ENCODE measurements at places on chromosomes 7 and 10.

- no peak for DNase-seq
Observed at GRCh38 chr10:4144817-4145216, 359.8 kb upstream of the KLF6 start.

DNA sequence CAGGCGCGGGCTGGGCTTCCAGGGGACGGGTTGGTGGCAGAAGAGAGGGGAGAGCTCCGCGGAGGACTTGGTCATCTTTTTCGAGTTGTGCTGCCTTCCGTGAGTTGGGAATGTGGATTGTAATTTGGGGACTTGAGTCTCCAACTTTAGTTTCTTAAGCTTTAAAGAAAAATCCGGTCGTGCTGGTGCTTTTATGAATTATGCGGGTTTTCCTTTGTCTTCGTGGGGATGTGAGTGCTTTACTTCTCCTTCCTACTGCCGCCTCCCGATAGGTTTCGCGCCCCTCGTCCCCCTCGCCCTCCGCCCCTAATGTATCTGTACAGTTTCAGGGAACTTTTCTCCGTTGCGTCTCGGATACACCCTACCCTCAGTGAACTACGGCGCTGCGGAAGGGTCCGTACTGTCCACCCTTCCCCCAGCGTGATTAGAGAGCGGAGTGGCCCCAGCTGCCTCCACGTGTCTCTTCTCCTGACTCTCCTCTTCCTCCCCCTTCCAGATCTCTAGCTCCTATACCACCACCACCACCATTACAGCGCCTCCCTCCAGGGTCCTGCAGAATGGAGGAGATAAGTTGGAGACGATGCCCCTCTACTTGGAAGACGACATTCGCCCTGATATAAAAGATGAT, 649 bp downstream of the SCD start:
- no peak for DNase-seq

GRCh38 chr10:71694567-71694968, 25.0 kb downstream of the C10orf105 start:
- peak; percentile 47 for DNase-seq

DNA sequence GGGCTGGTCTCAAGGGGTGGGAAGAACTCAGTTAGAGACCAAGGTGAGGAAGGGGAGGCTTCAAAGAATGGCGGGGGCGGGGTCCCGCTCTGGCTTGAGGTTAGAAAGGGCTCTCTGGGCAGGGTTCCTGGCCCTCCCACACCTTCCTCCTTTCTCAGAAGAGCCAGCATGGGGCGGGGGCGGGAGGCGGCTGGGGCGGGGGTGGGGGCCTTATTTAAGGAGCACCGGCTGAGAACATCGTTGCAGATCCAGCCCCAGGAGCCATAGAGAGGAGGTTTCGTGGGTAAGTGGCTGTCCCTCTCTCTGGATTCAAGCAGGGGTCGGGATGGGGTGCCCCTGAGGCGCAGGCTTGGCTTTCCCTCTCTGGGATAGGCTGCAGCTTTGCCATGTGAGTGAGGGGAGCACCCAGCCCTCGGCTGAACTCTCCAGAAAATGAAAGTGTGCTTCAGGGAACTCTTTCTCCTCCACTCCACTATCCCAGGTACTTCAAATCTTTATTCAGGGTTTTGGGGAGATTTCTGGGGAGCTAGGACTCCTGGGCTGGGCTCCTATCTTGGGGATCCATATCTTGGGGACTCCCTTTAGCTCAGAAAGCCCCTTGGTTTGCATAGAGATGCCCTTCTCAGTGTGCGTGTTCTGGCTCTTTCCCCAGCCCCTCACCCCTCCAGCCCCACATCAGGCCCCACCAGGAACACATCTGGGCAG, 3.3 kb upstream of the CUEDC2 start:
- peak; percentile 36 for DNase-seq

- DNase-seq, result no peak
Observed at GRCh38 chr10:44519361-44519760, 134.5 kb upstream of the CXCL12 start.

- DNase-seq, result no peak
Observed at GRCh38 chr10:35575640-35576039, 29.5 kb upstream of the GJD4 start.

DNA sequence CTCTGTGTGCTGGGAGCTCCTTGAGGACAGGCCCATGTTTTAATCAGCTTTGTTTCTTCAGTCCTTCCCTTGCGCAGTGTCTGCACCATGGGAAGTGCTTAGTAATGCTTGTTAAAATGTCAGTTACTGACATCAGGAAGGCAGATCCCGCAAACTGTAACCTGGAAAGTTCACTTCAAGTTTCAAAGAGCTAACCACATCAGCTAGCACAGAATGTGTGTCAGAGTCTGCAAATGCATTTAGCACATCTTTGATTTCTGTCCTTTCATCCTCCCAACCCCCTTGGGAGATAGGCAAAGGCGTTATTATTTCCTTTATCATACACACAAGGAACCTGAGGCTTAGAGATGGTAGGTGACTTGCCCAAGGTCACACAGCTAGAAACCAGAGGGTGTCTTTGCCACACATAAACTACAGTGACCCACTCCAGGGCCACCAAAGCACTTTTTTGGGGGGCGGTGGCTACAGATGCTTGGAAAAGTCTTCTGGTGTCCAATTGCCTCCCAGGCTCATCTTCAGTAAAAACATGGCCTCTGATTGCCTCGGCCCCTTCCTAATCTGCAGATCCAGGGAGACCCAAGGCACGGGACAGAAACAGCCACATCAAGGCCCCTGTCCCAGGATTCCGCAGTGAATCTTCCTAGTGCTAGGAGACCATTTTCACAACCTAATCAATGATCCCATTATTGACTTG, 116.2 kb upstream of the GPR26 start:
- DNase-seq, result no peak

- DNase-seq, result no peak
Observed at GRCh38 chr10:48610585-48611093, 5.8 kb upstream of the ARHGAP22 start.

DNA sequence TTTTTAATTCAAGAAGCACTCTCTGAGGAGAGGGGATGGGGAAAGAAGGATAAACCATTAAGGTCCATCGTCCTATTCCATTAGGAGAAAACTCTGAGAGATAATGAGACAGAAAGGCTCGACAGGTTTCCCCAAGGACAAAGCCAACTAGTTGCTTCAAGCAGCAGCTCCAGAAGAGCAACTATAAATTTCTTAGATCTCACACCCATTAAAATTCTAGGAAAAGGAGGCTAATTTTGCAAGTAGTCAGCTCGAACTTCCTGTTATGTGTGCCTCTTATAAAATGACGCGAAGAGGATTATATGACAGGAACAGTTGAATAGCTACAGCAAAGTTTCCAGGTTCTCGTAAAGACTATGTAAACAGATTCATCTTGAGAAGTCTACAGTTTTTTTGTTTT, 52.0 kb upstream of the ST8SIA6 start:
- DNase-seq, result no peak

DNA sequence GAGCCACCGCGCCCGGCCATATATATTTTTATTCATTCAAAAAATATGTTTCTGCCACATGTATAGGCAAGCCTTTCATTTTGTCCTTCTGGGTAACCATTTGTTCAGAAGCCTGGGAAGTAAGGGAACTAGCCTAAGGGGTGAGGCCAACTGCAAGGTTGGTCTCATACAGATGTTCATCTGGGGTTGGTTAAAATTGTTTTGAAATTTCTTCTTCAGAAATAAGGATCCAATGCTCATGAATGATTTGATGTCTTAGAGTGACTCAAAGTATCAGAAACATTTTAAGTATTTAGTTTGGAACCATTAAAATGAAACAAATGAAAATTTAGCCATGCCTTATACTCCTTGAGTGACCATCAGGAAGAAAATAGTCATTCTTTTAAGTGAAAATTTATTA, 397.2 kb downstream of the SUGCT start:
- no peak for DNase-seq

DNA sequence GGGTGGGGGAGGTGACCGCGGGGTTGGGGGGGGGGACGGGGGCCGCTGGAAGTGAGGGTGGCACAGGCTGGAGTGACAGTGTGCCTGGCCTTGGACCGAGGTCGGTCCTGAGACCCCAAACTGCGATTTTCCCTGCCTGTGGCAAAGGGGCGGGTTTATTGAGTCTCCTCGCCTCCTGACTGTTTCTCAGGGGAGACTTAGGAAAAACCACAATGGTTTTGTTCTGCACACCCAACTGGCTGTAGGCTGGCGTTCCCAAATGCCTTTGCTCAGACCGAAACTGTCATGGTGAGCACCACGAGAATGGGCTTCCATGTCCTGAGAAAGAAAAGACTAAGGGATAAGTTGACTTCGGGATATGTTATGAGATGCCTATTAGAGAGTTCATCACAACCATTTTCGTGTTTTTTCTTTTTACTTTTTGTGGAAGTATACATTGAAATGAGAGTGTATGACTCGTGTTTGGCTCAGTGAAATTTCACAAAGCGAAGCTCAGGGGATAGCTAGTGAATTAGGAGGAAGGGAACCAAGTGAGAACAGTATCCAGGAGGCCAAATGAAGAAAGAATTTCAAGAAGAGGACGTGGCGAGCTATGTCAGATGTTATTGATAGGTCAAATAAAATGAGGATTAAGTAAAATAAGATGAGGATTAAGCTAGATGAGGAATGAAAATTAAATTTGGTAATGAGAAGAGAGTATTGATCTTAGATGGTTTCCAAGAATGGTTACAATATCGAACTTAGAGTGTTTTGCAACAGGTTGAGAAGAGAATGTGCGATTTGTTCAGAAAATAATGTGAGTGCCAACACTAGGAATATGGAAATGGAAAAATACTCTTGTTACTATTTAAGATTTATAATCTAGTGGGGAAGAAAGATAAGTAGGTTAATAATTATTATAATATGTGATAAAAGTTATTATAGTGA, 918 bp downstream of the NET1 start:
- no peak for DNase-seq

- DNase-seq, result no peak
Observed at GRCh38 chr7:51982653-51983052, 666.0 kb upstream of the COBL start.

- no peak for DNase-seq
Observed at GRCh38 chr7:11206177-11206899, 232.7 kb downstream of the PHF14 start.

GRCh38 chr10:35696392-35697287, 54.5 kb upstream of the FZD8 start:
- DNase-seq, result no peak

- DNase-seq, result no peak
Observed at GRCh38 chr7:92992932-92993331, 124.8 kb downstream of the SAMD9 start.

DNA sequence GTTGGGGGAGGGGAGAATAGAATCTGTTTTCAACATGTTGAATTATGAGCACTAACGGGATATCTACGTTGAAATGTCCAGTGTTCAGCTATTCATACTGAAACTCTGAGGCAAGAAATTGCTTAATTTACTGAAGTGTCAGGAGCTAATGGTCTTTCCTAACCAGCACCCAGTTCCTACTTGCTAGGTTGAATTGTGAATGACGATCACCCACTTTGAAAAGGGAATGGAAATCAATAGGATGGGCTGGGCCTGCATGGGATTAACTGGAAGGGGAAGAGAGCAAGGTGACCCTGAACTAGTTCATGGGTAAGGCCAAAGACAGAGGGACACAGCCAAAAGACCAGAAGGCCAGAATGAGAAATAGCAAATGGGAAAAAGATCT, 51.3 kb downstream of the HIPK2 start:
- DNase-seq, result no peak

- no peak for DNase-seq
Observed at GRCh38 chr7:28263622-28264271, 83.2 kb upstream of the JAZF1 start.

GRCh38 chr7:42207420-42207819, 29.6 kb downstream of the GLI3 start:
- DNase-seq, result no peak

- no peak for DNase-seq
Observed at GRCh38 chr7:70044525-70044924, 446.2 kb downstream of the AUTS2 start.

DNA sequence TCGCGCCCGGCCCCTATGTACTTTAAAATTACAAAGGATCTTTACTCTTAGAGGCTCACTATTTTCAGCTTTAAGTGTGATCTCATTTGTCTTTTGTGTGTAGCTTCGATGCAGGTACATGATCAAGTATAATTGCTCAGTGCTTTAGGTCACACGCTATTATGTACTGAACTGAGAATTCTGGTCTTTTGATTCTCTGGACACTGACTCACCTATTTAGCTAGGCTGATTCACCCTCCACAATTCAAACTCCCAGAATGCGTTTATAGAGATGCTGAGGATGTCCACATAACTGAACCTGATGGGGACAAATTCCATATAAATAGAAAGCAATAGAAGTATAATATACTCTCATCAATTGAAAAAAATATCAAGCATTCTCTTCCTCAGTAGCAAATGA, 57.8 kb downstream of the PRKCQ start:
- no peak for DNase-seq

GRCh38 chr7:3688842-3689241, 387.8 kb downstream of the SDK1 start:
- no peak for DNase-seq

GRCh38 chr7:114979803-114980507, 58.1 kb downstream of the MDFIC start:
- no peak for DNase-seq

GRCh38 chr7:150400008-150400787, 21.1 kb downstream of the ZNF775 start:
- no peak for DNase-seq

GRCh38 chr7:42292991-42293521, 56.0 kb upstream of the GLI3 start:
- DNase-seq, result no peak

- no peak for DNase-seq
Observed at GRCh38 chr10:34713875-34714274, 101.2 kb downstream of the PARD3 start.

GRCh38 chr7:126659124-126659523, 593.6 kb downstream of the GRM8 start:
- DNase-seq, result no peak

DNA sequence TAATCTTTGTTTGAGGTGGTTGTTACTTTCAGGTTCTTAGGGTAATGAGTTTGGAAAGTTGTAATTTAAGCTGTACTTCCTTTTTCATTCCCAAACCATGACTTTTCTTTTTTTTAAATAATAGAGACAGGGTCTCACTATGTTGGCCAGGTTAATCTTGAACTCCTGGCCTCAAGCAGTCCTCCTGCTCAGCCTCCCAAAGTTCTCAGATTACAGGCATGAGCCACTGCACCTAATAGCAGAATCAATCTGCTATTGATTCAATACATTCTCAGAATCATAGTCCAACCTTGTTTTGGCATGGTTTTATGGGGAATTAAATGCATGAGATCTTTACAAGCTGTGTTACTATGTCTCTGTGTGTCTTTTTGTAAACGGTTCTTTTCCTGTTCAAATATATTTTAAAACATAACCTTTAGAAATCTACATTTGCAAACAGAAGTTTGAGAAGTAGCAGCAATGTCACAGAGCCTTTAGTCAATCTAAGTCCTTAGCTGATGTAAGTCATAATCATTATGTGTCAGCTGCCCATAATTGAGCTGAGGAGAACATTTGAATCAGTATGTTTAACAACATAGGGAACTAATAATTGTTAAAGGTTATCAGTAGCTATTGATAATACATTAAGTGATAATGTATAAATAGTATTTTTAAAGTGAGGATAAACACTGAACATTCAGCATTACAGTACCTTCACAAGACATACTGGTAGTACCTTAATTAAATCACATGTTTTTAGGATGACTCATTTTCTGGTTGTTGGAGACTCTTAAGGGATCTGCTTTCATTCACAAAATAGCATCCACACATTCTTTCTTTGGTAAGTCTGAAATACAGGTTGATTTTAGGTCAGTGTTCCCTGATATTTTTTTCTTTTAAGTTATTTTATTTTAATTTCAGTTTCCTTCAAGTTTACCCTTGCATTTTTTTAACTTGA, 8.8 kb downstream of the INPP5F start:
- no peak for DNase-seq

GRCh38 chr10:31830887-31831286, 97.7 kb downstream of the ARHGAP12 start:
- no peak for DNase-seq

GRCh38 chr10:91424016-91424415, 13.9 kb downstream of the HECTD2 start:
- no peak for DNase-seq
